ENCODE measurements at places on chromosomes 5 and 9.

GRCh38 chr9:37947977-37948376 lies 44.0 kb upstream of the SLC25A51 start:
- no peak for DNase-seq

- DNase-seq = no peak
Measured at GRCh38 chr5:97266076-97266475, 83.0 kb upstream of the RIOK2 start.

GRCh38 chr5:82720213-82721086 lies 356.7 kb downstream of the TMEM167A start:
- DNase-seq = no peak

DNA sequence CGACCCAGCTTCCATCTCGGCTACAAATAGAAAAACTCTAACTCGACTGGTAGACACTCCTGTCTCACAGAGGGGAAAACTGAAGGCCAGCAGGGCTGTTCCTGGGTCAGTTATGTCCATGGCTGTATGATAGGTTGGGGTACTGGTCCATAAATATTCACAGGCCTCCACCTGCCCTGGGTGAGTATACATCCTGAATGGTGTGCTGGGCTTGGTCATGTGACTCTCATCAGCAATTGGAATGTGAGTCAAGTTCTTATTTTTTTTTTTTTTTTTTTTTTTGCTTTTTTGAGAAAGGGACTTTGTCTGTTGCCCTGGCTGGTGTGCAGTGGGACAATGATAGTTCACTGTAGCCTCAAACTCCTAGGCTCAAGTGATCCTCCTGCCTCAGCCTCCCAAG lies 58.3 kb upstream of the NEK6 start:
- DNase-seq = no peak

DNA sequence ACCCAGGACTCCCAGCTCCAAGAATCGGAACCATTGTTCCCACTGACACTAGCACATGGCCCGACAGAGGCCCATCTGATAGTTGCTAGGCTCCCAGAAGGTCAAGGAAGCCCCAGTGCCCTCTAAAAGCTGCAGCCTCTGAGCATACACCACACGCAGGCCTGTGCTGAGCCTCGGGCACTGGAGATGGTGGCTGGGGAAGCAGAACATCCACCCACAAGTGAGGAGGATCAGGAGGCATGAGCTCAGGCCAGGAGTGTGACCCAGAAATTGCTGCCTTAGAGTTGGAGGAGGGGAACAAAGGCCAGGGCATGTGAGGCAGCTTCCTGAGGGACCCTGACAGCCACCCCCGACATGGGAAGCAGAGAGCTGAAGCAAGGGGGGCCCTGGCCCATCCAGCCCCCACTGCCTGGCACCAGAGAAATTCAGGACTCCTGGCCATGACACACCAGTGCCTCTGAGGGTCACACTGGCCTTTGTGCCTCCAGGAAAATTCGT lies 21.4 kb downstream of the IPPK start:
- no peak for DNase-seq

DNA sequence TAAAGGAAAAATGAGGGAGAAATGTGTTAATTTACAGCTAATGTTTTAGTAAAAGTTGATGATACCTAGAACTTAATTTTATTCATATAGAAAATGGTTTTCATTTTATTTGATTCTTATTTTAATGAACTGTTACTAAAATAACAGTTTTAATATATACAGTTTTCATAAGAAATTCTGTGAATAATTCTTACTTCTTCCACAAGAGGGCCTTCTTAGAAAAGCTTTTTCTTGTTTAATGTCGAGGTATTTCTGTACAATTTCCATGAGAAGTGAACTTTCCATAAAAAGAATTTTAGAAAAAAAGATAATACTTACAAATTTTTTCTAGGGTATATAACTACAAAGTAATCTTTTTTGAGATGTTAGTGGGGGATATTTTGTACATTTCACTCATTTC lies 73.9 kb downstream of the KLF9 start:
- no peak for DNase-seq

DNA sequence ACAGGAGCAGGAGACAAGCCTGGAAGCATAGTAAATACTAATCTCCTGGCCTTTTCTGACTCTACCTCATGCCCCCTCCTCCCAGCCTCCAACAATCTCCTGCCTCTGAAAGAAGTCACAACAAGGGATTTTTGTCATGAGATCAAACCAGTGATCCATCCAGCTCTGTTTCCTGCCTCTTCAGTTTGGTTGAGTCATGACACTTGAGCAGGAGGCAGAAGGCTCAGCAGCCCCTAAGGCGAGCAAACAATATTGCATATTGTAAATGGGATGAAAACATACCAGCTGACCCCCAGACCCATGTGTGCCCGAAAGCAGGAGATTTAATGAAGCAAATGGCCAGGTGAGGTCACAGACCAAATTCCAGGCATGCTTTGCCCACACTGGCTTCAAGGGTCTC lies 272.8 kb downstream of the GAS1 start:
- DNase-seq = no peak

GRCh38 chr9:30982301-30982700 lies 1402.1 kb upstream of the ACO1 start:
- no peak for DNase-seq

- no peak for DNase-seq
Measured at GRCh38 chr5:174423558-174423957, 300.8 kb upstream of the MSX2 start.

- no peak for DNase-seq
Measured at GRCh38 chr9:132016456-132016855, 63.2 kb downstream of the MED27 start.

GRCh38 chr9:20314981-20315380 lies 307.3 kb downstream of the MLLT3 start:
- DNase-seq = no peak

GRCh38 chr5:138303372-138303771 lies 28.2 kb downstream of the CDC25C start:
- DNase-seq = no peak

GRCh38 chr9:108568093-108568492 lies 287.7 kb downstream of the ACTL7B start:
- DNase-seq = no peak

DNA sequence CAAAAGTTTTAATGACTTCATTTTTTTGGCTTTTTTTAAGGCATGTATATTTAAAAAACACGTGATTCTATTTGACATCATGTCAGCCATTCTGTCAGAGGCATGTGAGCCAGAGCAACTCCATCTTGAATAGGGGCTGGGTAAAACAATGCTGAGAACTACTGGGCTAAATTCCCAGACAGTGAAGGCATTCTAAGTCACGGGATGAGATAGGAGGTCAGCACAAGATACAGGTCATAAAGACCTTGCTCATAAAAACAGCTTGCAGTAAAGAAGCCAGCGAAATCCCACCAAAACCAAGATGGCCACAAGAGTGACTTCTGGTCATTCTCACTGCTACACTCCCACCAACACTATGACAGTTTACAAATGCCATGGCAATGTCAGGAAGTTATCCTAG lies 1000.6 kb upstream of the DMAC1 start:
- DNase-seq = no peak

DNA sequence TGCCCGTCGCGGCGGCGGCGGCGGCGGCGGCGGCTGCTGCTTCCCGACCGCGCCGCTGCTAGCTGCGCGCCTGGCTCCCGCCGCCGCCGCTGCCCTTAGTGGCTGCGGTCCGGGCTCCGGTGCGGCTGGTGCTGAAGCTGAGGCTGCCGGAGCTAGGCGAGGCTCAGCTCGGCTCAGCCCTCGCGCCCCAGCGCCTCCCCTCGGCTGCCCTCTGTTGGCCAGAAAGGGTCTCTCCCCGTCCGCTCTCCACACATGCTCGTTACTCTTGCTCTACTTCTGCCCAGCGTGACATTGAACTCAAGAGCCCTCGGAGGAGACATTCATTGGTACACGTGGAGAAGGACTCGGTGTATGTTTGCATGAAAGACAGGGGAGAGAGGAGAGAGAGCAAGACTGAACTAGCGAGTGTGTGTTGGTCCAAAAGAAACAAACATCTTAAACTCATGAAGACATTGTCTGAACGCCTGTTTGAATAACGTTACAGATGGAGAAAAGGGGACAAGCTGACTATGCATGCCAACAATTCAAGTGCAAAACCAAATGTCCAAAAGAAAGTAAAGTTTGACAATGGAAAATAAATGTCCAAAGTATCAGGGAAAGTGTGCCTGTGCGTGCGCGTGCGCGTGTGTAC lies at the start of gene HCN1:
Gene HCN1, minus strand, starts transcription at position 175 of the 631 bp plus-strand sequence.
- peak; percentile 85 for DNase-seq

- no peak for DNase-seq
Measured at GRCh38 chr5:54311176-54311677, 854 bp upstream of the ARL15 start.

- DNase-seq = no peak
Measured at GRCh38 chr5:116494784-116495450, 79.7 kb downstream of the SEMA6A start.

DNA sequence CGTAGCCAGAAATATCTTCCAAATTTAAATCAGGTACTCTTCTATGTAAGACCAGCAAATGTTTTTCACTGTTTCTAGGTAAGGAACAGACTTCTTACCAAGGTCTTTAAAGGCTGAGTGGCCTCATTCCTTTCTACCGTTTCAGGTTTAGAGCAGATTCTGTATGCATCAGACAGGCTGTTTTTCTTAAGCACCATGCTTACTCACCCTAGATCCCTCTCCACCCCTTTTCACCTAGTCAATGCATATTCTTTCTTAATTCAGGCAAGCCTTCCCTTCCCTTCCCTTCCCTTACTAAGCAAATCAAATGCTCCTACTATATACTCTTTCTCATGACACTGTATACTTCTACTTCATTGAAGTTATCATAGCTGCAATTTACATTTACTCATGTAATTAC lies 70.7 kb downstream of the RFX3 start:
- no peak for DNase-seq

- DNase-seq = no peak
Measured at GRCh38 chr5:132473668-132474067, 16.9 kb downstream of the IRF1 start.

- DNase-seq = no peak
Measured at GRCh38 chr5:54440456-54440893, 15.0 kb upstream of the HSPB3 start.

DNA sequence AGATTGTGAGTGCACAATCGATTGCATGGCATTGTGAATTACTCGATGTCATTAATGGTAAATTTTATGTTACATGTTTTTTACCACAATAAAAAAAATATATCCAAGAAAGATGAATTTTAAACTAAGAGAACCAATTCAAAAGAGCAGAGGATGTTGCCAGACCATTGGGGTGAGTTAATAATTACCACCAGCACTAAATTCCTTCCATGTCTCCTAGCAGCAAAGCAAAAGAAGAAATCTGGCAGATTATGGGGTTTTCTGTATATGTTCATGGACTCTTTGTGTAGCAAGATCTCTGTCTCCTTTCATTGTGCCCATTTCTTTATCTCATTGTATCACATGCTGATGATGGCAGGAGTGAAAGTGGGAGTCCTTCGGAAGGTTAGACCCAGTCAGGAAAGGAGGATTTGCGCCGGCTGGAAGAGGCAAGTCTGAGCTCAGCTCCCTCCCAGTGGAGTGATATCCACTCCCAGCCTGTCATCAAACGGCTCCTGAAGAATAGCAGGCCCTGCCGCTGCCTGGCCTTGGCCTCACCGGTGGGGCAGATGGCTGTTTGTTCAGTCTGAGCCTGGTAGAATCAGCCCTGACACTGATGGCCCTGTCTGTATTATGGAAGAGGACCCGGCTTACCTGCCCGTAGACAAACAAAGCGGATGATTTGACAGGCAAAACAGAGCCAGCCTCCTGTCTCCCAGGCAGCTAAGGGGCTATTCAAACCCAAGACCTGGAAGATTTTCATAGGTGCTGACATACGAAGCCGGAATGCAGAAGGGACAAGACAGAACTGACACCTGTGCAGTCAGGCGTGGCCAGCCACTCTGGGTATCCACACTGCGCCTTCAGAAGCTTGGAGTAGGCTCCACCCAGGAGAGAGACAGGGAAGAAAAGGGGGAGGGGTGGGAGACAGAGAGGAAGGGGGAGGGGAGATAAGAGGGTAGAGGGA lies 21.9 kb upstream of the FOXE1 start:
- no peak for DNase-seq

- DNase-seq = no peak
Measured at GRCh38 chr9:137955224-137955570, 77.6 kb downstream of the CACNA1B start.

GRCh38 chr5:36422952-36423351 lies 121.2 kb upstream of the RANBP3L start:
- DNase-seq = no peak

DNA sequence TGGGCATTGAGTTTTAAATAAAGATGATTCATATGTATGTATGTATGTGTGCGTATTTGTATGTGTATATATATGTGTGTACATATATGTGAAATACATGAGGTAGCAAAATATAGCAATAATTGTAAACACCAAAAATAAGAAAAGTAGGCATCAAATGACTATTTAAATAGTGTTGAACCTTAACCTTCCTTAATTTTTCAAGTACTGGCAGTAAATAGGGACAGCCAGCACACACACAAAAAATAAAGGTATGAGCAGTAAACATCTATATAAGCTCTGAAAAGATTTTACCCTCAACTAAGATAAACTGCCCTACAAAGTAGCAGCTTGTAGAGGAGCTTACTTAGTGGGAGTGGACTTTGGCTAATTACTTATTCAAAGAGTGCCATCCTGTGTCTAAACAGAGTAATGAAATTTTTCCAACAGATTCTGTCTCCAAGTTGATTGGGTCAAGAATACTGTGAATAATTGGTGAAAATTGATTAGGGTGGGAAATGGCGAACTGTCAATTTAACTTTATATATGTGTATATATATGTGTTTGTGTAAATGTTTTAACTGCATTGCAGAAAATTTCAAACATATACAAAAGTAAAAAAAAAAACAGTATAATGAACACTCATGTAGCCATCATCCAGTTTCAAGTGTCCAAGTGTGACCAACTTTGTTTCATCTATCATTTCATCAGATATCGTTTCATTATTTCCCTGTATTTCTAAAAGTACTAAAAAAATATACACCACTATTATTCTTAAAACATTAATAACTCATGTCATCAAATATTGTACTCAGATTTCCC lies 2.0 kb upstream of the ADAMTS6 start:
- no peak for DNase-seq

GRCh38 chr9:90775657-90776056 lies 26.0 kb upstream of the SYK start:
- no peak for DNase-seq

- no peak for DNase-seq
Measured at GRCh38 chr5:67476531-67476930, 279.9 kb upstream of the CD180 start.

GRCh38 chr9:89467278-89467625 lies 30.7 kb downstream of the SEMA4D start:
- DNase-seq = no peak

- DNase-seq = no peak
Measured at GRCh38 chr5:37111426-37112382, 137.5 kb downstream of the CPLANE1 start.
